ENCODE measurements at places on chromosomes 5 and 9. TPM values are rescaled to one million over a fixed set of nuclear protein-coding genes. Genes with fewer than 3 reads are reported as not detected.

- no peak for DNase-seq
Observed at GRCh38 chr5:50447941-50448340, 6.9 kb upstream of the EMB start.

- DNase-seq: no peak
Observed at GRCh38 chr5:367358-368130, 46.0 kb downstream of the AHRR start.

DNA sequence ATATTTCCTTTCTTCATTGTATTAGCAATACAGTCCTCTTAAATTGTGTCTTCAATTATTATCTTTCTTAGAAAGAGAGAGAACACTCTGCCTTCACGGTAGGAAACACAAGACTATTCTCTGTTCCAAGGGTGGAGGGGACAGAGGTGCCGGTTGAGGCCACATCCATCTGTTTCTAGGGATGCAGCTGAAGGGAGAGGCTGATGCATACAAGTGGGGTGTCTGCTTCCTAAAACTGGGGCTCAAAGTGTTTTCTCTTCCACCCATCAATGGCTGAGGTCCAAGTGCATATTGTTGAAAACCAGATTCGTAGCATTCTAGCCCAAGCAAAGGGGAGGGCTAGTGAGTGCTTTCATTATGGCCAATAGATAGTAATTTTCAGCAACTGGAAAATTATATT is 9.5 kb downstream of the IRX2 start:
- no peak for DNase-seq

DNA sequence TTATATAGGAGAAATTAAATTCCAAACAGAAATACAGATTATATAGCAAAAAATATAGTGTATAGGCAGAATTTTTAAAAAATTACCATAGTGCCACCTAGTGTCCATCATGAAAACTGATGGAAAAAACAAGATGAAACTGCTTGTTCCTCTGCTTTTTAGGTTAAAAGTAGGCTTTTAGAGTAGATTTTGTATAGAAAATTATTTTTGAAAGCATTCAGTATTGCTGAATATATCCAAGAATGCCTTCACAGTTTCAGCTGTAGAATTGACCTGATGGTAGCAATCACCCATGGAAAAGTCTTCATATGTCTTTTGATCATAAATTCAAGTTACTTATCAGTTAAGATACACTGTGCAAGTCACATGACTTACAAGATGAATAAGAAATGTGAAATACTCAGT is 19.7 kb downstream of the RIOK2 start:
- DNase-seq: no peak

- DNase-seq: no peak
Observed at GRCh38 chr5:180799902-180800801, 2.5 kb downstream of the MGAT1 start.

Gene SGCD
- not detected for total RNA-seq

Gene COQ4
- 33.9 TPM for total RNA-seq

Gene NEUROG1
- not detected for total RNA-seq

Gene ENTPD2
- not detected for total RNA-seq
